ENCODE measurements at places on chromosomes 6 and 20.
A peak's percentile ranks its signal among the peaks of the same experiment; 100 is the strongest.

GRCh38 chr6:62042429-62042828 lies 243.6 kb downstream of the KHDRBS2 start:
- no peak for DNase-seq

DNA sequence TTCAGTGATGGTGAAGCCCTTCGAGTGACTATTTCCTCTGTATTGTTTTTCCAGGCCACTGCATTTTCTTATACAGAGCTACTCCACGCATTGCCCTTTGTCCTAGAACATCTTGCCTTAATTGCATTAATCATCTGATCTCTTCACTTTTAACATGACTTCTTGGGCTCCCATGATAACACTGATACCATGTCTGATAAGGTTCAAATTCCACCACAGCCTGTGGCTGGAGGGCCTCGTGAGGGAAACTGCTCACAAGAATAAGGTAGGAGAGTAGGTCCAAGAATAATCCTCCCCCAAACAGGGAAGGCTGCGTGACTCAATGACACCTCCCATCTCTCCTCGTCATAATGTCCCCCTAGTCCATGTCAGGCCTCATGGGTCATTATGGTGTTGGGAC lies 165.5 kb upstream of the ECI2 start:
- no peak for DNase-seq

GRCh38 chr6:49038294-49038822 lies 424.7 kb downstream of the MMUT start:
- DNase-seq: no peak

- DNase-seq: no peak
Observed at GRCh38 chr6:1869769-1870168, 260.1 kb downstream of the FOXC1 start.

DNA sequence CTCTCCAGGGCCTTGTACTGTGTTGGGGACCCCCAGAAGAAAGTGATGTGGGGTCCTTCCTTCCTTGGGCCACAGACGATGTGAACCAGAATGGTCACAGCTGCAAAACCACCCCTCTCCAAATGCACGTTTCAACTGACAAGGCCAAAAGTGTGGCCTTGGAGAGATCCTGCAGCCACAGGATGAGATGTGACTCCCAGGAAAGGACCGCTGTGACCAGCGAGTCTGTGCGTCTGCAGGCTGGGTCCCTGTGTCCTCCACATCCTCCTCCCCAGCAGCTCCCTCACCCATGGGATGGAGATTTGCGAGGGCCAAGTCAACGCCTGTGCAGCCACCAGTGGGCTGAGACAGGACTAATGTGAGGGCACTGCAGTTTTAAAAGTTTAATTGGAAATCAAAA lies 247.0 kb downstream of the ERMARD start:
- DNase-seq: no peak

- DNase-seq: no peak
Observed at GRCh38 chr6:14108571-14109410, 8.8 kb upstream of the CD83 start.

- DNase-seq: no peak
Observed at GRCh38 chr6:27130668-27131428, 116.7 kb upstream of the PRSS16 start.

DNA sequence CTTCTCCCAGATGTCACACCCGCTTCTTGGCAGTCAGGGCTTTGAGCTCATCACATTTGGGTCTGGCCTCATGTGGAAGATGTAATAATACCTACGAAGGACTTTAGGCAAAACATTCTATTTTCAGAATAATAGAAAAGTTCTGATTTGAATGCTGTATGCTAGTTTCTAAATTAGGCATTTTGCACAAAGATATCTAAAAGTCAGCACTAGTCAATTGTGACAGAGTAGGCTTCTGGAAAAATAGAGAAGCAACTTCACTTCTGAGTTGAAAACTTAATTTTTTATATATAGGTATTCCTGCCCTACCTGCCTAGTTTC lies 38.3 kb upstream of the CD2AP start:
- no peak for DNase-seq

GRCh38 chr6:47852727-47853126 lies 70.9 kb downstream of the OPN5 start:
- no peak for DNase-seq

- no peak for DNase-seq
Observed at GRCh38 chr6:67009818-67010217, 1302.8 kb upstream of the EYS start.

DNA sequence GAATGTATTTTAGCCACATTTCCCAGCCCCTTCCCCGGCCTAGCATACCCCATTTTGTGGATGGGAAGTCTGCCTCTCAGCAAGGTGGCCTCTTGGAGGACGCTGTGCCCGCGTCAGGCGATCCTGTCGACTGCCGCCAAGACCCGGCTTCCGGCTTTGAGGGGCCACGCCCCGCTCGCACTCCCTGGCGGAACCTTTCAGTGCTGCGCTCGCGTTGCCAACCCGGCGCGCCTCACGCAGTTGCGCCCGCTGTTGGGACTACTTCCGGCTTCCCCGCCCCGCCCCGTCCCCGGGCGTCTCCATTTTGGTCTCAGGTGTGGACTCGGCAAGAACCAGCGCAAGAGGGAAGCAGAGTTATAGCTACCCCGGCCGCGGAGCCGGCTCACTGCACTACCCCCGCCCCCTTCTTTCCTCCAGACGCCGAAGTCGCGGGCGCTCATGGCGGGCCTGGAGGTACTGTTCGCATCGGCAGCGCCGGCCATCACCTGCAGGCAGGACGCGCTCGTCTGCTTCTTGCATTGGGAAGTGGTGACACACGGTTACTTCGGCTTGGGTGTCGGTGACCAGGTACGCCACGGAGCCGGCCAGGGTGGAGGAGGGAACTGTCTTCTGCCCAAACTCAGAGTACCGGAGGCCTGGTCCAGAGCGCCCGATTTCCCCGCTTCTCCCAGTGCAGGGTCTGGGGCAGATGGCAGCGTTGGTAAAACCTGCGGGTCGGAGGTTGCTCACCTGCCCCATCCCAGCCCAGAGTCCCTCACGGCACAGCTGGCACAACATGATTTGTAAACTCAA lies at the start of gene PSMF1:
TSS of gene PSMF1 (plus strand) at position 267 of the 792 bp plus-strand sequence. CDS start at position 439, 172 bp downstream.
- peak; percentile 75 for DNase-seq
